ENCODE measurements at places on chromosomes 4 and X.

DNA sequence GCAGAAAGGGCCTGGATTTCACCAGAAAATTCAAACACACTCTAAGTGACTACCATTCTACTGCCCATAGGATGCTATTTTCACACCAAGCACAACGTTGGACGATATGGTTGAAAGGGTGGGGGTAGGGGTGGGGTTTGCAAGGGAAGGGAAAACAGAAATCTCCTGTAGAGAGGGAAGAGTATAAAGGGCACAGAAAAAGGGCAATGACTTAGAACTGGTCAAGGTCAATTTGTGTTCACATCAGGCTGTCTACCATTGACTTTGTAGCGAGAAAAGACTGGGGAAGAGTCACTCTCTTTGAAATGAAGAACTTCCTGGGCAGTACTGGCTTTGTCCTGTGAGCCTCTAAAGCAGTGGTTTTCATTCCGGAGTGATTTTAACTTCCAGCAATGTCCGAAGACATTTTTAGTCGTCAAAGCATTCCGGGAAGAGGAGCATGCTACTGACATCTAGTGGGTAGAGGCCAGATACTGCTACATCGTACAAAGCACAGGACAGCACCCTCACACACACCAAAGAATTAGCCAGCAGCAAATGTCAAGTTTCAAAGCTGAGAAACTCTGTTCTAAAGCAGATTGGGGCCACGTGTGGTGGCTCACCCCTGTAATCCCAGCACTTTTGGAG, 48.4 kb upstream of the SLC7A3 start:
- no peak for DNase-seq

DNA sequence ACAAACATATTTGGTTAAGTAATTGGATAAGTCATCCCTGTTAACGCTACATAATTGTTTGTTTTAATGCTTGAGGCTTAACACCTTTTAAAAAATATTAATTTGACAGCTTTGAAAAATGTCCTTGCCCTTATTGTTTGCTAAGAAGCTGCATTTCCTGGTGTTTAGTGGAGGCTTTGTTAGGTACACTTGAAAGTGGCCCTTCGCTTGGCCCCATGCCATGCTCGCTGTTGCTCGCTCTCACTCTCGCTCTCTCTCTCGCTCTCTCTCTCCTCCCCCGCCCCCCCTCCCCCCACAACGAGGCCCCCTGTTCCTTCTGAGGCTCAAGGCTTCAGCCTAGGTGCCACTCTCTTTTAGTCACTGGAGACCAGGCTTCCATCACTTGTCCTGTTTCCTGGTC, 139.6 kb downstream of the DCLK2 start:
- DNase-seq: no peak

DNA sequence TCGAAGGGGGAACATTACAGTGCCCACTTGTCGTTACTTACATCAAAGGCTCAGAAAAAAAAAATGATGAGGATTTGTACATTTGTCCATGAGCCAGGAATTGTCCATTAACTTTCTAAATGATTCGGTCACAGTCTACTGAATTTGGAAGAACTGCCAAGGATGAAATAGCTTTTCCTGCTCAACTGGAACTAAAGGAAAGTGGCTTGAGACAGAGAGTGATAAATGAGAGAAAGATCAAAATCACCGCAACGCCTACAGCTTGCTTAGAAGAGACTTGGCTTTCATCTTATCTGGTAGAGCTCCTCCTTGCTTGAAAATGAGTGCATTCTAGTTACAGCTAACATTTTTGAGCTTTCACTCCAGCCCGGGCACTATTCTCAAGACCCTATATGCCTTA, 55.5 kb upstream of the ADGRG2 start:
- no peak for DNase-seq

GRCh38 chr4:2823671-2824328, 19.8 kb upstream of the ADD1 start:
- no peak for DNase-seq

DNA sequence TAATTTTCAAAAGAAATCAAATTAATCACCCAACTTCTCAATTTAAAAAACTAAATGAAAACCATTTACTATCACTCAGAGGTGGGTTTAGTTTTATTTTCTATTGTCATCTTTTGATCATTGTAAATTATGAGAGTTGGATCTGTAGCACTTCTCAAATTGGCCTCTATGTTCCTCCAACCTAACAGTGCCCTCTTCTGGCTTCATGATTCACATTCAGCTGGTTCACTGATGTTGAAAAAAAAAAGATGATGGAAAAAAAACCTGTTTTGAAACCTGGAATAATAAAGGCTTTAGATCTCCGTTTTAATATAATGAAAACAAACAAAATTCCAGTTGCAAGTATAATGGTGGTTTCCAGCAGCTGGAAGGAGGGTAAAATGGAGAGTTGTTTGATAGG, 2.4 kb upstream of the NBDY start:
- DNase-seq: no peak

GRCh38 chrX:121258545-121258944, 211.1 kb downstream of the GLUD2 start:
- DNase-seq: no peak

DNA sequence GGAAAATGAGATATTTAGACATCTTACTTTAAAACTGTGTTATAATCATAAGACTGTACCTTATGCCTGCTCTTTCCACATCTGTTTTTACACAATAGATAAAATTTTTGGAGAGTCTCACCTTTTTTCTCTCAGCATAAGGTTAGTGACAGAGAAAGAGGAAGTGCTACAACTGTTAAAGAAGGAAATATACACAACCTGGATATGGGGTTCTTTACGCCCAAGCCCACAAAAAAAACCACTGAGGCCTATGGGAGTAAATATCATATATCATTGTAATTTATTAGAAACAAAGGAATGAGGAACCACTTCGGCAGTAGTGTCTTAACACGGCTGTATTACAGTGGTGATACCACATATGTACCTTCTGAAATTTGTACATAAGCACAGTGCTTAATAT, 265.9 kb upstream of the GK2 start:
- no peak for DNase-seq

GRCh38 chr4:15568821-15569220, 86.3 kb downstream of the FBXL5 start:
- DNase-seq: no peak

GRCh38 chr4:183095199-183095512, 3.9 kb upstream of the WWC2 start:
- no peak for DNase-seq

GRCh38 chr4:156763511-156763910, 208.1 kb downstream of the PDGFC start:
- no peak for DNase-seq

GRCh38 chrX:112851806-112852205, 11.2 kb upstream of the AMOT start:
- DNase-seq: no peak

- DNase-seq: no peak
Measured at GRCh38 chr4:7526491-7526890, 91.8 kb upstream of the PSAPL1 start.

DNA sequence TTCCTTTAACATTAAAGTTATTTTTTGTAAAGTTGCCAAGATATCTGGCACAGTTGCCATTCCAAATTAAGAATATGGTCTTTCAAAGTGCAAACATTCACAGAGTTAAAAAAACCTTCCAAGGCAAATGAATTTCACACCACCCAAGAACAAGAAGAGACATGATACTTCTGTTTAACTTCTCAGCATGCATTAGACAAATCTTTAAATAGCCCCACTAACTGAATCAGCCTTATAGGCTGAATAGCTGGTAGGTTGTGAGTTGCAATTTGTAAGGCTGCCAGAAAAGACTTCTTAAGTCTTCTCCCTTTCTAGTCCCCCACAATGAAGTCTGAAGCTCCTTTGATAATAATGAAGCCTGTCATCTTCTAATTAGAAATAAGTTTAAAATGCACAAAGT, 95.6 kb downstream of the MAPK10 start:
- no peak for DNase-seq

- no peak for DNase-seq
Measured at GRCh38 chrX:30313322-30313721, 4.1 kb upstream of the NR0B1 start.

DNA sequence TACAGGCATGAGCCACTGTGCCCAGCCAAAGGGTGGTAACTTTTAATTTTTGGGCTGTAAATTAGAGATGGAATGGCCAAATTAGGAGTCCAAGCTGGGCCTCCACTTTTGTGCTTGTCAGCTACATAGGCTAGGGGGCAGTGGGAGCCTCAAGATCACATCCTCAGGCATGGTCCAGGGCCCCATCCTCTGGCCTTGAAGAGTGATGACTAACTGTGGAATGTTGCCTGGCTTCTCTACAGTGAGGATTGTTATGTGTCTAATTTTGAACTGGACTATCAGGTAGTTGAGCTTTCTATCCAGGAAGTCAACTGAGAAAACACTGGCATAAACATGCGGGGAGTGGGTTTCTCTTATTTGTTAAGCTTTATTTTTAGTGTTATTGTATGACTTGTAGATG, 33.0 kb downstream of the CCNG2 start:
- DNase-seq: no peak

- DNase-seq: no peak
Measured at GRCh38 chr4:80101792-80102116, 28.7 kb upstream of the ANTXR2 start.

- DNase-seq: no peak
Measured at GRCh38 chr4:79334783-79335182, 8.9 kb upstream of the NAA11 start.

GRCh38 chr4:4388311-4388790, 1.4 kb downstream of the NSG1 start:
- no peak for DNase-seq

- DNase-seq: no peak
Measured at GRCh38 chr4:98482847-98483806, 175.3 kb downstream of the TSPAN5 start.

DNA sequence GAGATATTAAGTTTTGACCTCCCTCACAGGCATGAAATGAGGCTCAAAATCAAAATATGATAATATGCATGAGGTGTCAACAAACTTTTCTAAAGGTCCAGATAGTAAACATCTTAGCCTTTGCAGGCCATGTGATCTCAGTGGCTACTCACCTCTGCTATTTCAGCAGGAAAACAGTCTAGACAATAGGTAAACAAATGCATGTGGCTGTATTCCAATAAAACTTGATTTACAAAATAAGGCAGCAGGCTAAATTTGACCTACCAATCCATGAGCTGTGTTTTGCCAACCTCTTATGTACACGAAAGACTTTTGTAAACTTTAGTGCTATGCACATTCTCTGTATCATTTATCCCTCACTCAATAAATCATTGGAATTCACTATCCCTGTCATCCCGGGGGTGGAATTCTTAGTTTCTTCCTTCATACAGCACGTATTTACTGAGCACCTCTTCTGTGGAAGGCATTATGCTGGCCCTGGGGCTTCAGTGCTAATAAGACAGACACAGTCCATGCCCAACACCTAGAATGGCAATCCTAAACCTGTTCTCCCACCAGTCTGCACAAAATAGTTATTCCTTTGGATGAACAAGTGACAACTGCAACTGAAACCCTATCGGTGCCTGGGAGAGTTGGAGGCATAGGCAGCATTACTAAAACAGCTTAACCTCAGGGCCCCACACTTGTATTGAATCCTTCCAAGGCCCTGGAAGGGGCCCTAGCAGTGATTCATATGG, 19.9 kb downstream of the MAGEB17 start:
- DNase-seq: no peak

GRCh38 chrX:54447461-54447860, 7.3 kb downstream of the TSR2 start:
- DNase-seq: no peak

- DNase-seq: peak; percentile 2
Measured at GRCh38 chrX:107324493-107325310, 118.3 kb downstream of the DNAAF6 start.

GRCh38 chr4:158025131-158025530, 147.7 kb downstream of the GASK1B start:
- DNase-seq: no peak
